CD4-positive, alpha-beta T cell treated with Interferon alpha-2 for 1 hour (primary cell): ENCODE measurements at places on chromosomes 16 and 17.

- no peak for DNase-seq
Measured at GRCh38 chr16:87054856-87055255, 262.3 kb downstream of the C16orf95 start.

GRCh38 chr17:32123782-32124181, 18.5 kb upstream of the RHOT1 start:
- no peak for DNase-seq

GRCh38 chr16:11079652-11080187, 135.4 kb downstream of the CLEC16A start:
- no peak for DNase-seq

- DNase-seq, result peak; percentile 62
Measured at GRCh38 chr16:89358030-89359005, 132.0 kb downstream of the ANKRD11 start.

DNA sequence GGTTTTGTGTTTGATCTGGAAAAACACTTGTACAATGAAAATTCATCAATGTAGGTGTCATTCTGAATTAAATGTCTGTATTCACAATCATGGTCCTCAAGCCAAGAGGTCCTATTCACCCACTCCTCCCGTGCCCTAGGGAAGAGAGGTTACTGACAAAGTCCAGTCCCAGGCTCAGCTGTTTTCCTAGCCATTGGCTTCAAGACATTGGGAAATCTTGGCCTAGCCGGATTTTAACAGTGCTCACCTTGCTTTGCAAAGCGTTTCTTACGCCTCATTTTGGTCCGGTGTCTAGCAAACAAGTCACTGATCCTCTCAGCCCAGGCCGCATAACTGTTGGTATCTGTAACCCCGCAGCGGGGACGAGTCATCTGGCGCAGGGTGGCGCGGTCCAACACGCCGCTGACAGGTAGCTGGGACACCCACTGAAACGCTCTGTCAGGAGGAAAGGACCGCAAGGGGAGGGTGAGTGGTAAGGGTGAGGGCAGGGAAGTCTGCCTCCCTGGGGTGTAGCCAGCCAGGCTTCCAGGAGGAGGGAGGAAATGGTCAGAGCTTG, 16.7 kb downstream of the MMP28 start:
- no peak for DNase-seq

- peak; percentile 47 for DNase-seq
Measured at GRCh38 chr16:24541233-24541933, 2.0 kb downstream of the RBBP6 start.

DNA sequence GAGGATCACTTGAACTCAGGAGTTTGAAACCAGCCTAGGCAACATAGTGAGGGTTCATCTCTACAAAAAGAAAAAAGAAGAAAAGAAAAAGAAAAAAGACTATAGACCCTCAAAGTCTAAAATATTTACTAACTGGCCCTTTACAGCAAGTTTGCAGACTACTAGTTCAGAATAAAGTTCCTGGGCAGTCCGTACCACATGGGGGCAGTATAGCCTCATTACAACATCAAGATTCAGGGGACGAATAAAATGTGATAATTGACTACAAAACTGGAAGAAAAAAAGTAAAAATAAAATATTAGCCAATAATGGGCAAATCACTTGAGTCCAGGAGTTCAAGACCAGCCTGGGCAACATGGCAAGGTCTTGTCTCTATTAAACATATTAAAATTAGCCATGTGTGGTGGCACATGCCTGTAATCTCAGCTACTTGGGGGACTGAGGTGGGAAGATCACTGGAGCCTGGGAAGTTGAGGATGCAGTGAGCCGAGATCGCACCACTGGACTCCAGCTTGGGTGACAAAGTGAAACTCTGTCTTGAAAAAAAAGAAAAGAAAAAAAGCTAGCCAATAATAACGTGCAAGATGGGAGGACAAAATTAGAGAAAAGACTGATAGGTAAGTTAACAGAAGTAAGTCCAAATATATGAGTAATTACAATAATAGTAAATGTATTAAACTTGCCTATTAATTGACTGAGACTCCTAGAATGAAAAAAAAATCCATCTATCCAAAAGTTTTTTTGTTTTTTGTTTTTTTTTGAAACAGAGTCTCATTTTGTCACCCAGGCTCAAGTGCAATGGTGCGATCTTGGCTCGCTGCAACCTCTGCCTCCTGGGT, 129.4 kb upstream of the SEC14L1 start:
- DNase-seq, result peak; percentile 34

DNA sequence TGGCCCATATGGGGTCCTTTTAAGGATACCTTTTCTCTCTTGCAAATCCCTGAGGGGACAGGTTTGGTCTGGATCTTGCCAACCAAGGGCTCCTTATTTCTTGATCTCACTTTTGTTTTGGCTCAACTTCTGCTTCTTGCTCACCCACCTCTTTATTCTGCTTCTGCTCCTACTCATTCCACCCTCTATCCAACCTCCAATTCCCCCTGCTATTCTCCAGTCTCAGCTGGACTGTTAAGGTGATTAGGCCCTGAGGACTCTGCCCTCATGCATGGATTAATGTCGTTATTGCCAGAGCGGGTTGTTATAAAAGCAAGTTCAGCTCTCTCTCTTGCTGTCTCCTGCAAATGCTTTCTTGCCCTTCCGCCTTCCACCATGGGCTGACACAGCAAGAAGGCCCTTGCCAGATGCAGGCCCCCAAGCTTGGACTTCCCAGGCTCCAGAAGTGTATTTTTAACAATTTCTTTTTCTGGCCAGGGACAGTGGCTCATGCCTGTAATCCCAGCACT, 29.8 kb downstream of the LAT start:
- no peak for DNase-seq

DNA sequence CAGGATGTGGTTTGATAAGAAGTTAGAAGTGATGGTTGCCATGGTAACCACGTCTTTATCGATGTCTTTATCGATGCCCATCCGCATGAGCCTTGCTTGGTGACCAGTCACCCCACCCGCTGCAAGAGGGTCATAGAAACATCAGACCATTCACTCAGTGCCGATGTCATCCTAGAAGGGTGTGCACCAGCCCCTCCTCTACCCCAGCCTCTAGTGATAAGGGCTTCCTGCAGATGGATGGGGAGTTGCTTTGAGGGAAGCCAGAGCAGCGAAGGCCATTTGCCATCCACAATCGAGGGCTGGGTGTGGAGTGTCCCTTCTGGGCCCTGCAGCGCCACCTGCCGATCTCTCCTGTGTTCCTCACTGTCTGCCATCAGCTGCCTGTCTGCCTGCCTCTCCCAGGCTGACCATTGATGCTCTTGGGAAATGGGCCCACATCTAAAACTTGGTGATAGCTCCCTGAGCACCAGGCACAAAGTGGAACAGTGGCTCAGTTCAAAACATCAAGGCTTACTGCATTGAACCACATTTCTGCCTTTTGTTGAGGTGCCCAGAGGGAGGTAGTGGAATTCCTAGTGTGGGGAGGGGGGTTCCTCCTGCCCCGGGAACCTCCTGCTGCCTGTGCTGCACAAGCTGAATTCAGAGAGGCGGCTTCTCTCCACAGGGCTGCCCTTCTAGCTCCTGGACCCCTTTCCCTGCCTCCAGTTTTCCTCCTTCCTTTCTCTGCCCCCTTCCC, 8.9 kb downstream of the CALB2 start:
- DNase-seq, result no peak

GRCh38 chr16:3492356-3492755, 2.9 kb downstream of the C16orf90 start:
- no peak for DNase-seq

- no peak for DNase-seq
Measured at GRCh38 chr17:34760931-34761495, 181.6 kb downstream of the TMEM132E start.

GRCh38 chr17:78272181-78272913, 40.9 kb downstream of the TMEM235 start:
- DNase-seq, result peak; percentile 65

- no peak for DNase-seq
Measured at GRCh38 chr16:49970797-49971431, 54.1 kb upstream of the CNEP1R1 start.

- DNase-seq, result no peak
Measured at GRCh38 chr17:34167354-34167753, 87.7 kb upstream of the CCL2 start.

GRCh38 chr17:58303971-58304749, 23.4 kb upstream of the MPO start:
- DNase-seq, result peak; percentile 60

DNA sequence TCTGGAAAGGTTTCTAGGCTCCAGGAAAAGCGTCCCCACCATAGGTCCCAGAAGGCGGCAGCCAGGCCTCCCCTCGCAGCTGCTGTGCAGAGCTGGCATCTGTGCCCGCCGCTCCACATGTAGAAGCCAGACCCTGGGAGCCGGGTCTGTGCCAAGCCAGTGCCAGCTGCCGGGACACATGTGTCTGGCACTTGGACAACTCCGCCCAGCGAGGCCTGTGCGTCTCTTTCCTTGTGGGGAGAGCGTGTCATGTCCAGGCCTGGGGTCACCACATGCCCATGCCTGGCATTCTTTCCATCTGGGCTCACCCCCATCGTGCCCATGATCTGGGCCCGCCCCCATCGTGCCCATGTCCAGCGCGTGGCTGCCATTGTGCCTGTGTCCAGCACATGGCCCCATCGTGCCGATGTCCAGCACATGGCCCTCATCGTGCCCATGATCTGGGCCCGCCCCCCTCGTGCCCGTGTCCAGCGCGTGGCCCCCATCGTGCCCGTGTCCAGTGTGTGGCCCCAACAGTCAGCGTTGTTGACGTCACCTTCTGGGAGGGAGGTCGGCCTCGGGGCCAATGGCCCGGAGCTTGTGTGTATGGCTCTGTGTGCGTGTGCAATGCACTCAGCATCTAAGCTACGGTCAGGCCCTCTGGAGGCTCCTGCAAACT, 13.3 kb upstream of the ACSF3 start:
- DNase-seq, result no peak

DNA sequence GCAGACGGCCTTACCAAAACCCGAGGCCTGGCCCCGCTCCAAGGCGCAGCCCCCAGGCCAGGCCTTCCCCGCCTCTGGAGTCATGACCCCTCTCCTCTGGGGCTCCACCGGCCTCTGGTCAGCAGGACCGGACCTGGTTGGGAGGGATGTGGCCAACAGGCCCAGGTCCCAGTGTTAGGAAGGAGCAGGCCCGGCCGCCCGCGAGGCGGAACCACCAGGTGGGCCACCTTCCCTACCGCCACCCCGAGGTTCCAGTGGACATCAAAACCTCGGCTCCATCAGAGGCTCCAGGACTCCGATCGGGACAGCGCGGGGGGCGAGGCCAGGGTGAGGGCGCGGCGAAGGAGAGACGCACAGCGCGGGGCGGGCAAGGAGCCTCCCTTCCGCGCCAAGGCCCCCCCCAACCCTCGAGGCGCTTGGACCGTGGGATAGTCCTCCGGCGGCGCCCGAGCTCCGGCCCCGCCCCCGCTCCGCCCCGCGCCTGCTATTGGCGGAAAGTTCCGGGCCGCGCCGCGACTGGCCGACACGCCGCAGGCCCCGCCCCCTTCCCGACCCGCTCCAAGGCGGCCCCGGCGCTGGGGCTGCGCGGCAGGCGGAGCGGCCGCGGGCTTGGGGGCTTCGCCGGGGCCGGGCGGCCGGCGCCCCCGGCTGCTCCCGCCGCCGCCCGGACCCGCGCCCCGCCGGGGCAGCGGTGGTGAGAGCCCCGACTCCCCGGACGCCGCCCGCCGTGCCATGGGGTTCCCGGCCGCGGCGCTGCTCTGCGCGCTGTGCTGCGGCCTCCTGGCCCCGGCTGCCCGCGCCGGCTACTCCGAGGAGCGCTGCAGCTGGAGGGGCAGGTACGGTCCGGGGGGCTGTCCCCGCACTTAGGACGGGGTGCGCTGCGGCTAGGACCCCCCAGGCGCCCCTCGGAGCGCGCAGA, at the start of gene METRN:
TSS of gene METRN (plus strand) at position 561 of the 919 bp plus-strand sequence. CDS start at position 733, 172 bp downstream.
- peak; percentile 85 for DNase-seq

GRCh38 chr17:49515196-49515770, 20.2 kb downstream of the NGFR start:
- peak; percentile 9 for DNase-seq

DNA sequence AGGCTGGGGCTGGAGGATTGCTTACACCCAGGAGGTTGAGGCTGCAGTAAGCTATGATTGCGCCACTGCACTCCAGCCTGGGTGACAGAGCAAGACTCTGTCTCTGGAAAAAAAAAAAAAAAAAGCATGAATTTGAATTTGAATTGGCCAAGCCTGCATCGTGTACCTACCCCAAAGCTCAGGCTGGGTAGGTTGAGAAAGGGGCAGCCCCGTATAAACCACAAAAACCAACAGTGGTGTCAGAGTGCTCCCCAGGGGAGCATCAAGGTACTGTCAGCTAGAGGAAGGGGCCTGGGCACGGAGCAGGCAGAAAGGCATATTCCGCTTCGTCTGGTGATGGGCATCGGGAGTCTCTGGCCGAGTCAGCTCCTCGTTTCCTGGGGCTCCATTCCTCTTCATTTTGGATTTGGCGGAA, 40.9 kb downstream of the RAP1GAP2 start:
- peak; percentile 68 for DNase-seq

DNA sequence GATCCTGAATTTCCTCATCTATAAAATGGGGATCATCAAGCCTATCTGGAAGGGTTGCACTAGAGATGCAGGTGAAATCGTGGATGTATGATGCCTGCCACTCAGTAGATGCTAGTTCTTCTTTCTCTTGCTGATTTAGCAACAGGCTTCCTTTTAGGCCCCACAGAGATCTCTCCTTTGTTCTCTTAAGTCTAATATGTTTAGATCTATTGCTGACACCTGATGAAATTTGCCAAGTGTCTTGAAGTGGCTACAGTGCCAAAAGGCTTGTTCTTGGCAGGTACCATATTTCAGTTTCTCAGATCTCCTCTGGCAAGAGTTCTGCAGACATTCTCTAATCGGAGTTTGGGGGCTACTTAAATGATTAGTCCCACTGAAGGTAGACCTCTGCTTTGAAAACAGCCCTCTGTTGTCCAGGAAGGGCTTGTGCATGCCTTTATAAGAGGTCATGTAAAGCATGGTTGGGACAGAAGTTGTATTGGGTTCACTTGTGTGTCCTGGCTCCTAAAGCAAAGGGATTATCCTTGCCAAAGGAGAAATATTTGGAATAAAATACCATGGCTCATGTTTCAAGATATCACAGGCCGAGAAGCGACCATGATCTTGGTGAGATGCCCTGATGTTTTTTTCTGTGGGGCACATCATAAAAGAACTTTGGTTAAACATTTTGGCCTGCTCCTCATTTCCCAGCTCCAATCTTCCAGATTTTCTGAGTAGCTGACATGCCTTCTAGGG, 234.0 kb downstream of the MSI2 start:
- DNase-seq, result no peak
